Mesothelial cell of epicardium (in vitro differentiated cells): ENCODE measurements at places on chromosomes 12 and 14. TPM values are rescaled to one million over a fixed set of nuclear protein-coding genes. Genes with fewer than 3 reads are reported as not detected.

GRCh38 chr12:754473-754820 is 2.1 kb downstream of the WNK1 start:
- no peak for DNase-seq

GRCh38 chr14:90851327-90852036 is 35.3 kb upstream of the TTC7B start:
- no peak for DNase-seq

DNA sequence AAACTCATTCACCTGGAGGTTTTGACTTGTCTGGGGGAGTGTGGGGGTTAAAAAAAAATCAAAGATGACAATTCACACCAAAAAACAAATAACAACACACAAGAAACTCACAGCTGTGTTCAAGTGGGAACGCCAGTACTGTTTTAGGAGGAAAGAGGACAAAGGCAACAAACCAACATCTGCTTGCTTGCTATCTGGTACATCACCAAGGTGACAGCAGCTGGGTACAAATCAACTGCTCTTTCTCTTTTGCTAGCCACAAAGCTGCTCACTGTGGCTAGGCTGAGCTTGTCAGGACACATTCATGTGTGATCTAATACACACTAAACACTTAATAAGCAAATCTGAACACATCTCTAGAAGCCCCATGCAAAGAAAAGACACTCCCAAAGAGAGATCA is 128.0 kb upstream of the RAP1B start:
- no peak for DNase-seq

DNA sequence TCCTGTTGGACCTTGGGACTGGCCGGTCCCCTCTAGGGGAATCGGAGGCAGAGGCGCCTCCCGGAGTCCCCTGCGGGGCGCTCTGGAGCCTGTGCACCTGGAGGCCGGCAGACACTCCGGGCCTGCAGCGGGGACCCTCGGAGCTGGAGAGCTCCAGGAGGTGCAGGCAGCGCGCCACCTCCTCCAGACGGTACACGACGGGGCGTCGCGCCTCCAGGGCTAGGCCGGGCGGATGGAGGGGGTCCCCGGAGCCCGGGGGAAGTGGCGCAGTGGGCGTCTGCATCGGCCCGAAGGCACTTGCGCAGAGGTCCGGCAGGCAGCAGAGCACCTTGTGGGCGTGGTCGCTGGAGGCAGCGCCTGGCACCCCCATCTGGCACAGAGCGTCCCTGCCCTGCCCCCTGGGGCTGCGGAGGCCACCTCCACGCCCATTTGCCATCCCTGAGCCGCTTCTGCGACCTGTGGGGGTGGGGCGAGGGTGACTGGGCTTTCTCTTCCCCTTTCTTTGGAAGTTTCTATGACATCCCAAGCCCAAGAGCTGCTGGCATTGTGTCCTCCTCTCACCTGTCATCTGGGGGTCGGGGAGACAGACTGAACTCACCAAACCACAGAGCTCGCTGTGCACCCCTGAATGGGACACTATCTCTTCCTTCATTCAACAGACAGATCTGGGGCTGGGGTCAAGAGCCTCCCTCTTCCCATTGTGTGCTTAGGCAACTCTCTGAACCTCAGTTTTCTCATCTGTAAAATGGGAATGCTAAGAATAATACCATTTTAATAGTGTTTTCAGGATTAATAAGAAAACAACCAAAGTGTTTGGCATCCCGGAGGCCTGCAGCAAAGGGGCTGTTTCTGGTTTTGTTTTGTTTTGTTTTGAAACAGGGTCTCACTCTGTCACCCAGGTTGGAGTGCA is 37.5 kb upstream of the CORO1C start:
- no peak for DNase-seq

- DNase-seq: no peak
These were observed 9.1 kb downstream of the C1R start for GRCh38 chr12:7083125-7083524.

DNA sequence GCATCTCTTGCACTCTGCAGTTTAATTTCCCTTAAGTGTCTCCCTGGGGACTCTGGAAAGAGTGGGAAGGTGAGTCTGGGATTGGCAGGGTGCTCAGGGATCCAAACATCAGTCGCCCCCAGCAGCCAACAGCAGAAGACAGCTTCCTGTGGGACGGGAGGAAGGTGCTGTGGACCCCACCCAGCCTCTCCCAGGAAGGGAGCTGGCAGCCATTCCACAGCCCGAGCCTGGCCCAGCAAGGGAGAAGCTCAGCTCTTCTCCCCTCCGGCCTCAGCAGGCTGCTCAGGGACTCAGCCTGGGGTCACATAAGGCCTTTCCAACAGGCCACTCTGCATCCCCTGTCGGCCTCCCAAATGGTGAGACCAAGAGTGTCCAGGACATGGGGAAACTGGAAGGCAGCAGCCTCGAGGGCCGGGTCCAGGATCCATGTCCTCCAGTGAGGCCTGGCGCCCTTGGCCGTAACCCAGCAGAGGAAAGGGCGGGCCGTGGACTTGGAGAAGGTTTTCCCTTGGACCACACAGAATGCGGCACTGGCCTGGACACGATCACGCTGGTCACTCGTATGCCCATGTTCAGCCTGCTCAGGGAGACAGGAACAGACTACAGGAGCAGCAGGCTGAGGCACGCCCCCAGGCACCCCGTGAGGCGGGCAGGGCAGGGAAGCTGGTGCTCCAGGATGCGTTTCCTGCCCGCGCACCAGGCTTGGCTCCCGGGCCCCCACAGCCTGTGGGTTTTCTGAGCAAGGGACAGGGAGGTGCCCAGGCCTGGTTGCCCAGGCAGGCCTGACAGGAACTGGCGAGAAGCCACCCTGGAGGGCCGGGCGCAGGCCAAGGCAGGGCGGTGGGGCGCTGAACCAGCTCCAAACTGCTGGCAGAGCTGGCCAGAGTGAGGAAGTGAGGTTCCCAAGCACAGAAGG is 3.5 kb downstream of the XRCC3 start:
- no peak for DNase-seq

Gene OLR1
- total RNA-seq: 1.3 to 1.7 TPM (median 1.4 TPM) in 3 replicates

Gene SPTB
- total RNA-seq: 8.1 to 9.0 TPM (median 8.9 TPM) in 3 replicates

Gene CPM
- total RNA-seq: 1.1 to 2.2 TPM (median 2.2 TPM) in 3 replicates
